Left lung (tissue), 14 donors: ENCODE measurements at places on chromosomes 1 and 21. TPM values are rescaled to one million over a fixed set of nuclear protein-coding genes. Genes with fewer than 3 reads are reported as not detected.
A peak's percentile ranks its signal among the peaks of the same experiment; 100 is the strongest.

GRCh38 chr1:3162322-3162882 lies 93.4 kb downstream of the PRDM16 start:
- DNase-seq, result no peak

Gene RIIAD1
- total RNA-seq, result 4.0 TPM

DNA sequence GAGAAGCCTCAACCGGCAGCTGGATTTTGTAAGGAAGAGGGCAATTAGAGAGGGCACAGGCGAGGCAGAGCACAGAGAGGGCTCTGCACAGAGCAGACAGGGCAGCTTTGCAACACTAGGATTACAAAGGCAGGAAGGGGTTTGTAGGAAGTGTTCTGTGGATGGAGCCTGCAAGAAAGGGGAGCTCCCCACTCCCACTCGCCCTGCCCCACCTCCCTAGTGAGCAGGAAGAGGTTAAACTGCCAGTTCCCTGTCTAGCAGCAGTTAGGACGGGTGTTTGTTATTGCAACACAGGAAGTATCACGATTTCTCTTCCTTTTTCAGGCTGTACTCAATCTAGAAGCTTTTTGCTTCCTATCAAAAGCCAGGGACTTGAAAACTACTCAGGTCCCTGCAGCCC lies 63.3 kb upstream of the LRRC8D start:
- DNase-seq, result peak; percentile 36

DNA sequence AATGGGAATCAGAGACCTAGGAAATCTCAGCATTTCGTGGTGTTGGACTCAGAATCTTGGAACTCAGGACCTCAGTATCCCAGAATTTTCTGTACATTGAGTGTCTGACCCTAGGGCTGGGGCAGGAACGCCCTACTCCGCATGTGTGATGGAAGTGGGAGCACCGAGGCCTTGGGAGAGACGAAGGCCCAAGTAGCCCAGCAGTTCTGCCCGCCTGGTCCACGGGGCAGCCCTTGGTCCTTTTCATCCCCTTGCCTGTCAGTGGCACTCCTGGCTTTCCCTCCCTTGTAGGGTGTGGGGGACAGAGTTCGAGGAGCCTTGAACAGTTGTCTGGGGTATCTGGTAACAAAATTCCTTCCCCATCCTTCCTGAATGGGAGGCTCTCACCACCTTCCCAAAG lies 10.2 kb downstream of the A3GALT2 start:
- DNase-seq, result no peak

GRCh38 chr1:222275001-222275728 lies 272.7 kb downstream of the HHIPL2 start:
- DNase-seq, result no peak

Gene CFHR1
- not detected for total RNA-seq

DNA sequence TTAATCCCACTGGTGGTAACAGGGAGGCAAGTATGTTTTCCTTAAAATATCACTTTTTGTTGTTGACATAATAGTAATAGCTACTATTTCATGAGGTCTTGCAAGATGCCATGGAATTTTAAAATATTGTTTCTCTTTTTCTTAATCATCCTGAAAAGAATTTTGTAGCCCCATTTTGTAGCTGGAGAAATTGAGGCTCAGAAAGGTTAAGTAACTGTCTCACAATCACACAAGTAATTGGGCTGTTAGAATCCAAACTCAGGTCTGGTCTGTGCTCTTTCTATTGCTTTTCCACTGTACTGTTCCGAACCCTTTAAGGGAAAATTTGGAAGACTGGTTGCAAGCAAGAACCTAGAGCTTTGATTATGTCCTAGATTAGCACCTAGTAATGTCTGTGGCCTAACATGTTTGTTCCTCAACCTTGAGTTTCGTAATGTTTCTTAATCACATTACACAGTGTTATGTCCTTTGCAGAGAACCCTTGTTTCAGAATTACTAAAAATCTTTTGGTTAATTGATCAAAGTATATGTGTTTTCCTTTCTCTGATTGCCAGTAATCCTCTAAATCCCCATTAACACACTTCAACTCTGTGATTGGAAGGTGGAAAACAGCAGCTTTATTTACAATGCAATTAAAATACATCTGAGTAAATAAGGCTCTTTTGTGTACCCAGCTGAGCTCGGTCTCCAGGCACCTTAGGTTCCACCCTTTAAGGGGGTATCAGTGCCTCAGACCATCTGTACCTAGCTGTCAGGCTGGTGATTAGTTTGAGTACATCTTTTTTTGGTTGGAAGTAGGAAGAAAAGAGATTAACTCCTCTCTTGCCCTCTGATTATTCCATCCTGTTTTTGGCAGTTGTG lies 10.4 kb downstream of the LRRC42 start:
- no peak for DNase-seq

GRCh38 chr1:231867607-231868006 lies 241.0 kb downstream of the DISC1 start:
- no peak for DNase-seq

Gene NKAIN1
- not detected for total RNA-seq

Gene SIK1
- total RNA-seq, result 61.0 TPM

Gene KRTAP12-2
- not detected for total RNA-seq

- DNase-seq, result no peak
These were observed 260.3 kb upstream of the SGIP1 start for GRCh38 chr1:66273656-66274055.

DNA sequence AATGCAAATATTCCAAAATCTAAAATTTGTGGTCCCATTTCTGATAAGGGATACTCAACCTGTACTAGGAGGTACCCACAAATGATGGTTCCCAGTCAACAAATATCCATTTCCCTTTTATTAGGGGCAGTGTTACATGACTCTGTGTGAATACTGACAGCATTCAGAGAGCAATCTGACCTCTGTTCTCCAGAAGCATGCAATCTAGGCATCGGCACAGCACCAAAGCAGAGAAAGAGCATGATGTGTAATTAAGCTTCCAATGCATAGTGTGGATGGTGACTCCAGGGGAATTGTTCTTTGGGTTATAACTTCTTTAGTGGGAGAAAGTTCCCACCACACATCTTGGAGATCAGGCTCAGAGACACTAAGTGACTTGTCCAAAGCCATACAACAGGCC lies 71.6 kb downstream of the ELAVL4 start:
- DNase-seq, result no peak

- DNase-seq, result no peak
These were observed 111.3 kb upstream of the ERG start for GRCh38 chr21:38609580-38609979.

- no peak for DNase-seq
These were observed 37.2 kb downstream of the RIMS3 start for GRCh38 chr1:40627987-40628902.

DNA sequence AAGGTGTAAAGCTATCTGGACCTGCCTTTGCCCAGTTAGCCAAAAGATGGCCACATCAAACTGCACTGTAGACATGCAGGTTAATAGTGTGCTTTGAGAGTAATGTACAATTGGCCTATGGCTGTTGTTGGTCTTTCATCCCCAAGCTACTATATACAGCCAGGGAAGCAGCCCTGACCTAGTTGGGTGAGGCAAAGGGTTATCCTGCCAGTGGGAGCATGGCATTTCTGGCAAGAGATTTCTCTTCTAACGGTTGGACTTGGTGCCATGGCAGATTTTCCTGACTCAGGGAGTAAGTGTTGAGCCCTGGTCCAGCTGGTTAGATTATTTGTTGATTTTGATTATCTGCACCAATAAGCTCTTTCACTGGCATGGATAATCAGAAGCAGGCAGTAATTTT lies 119.8 kb downstream of the SDCCAG8 start:
- no peak for DNase-seq

Gene SPATA1
- 1.3 TPM for total RNA-seq

Gene NIBAN1
- 54.3 TPM for total RNA-seq

Gene C1orf115
- 13.1 TPM for total RNA-seq

GRCh38 chr21:29230551-29231261 lies 68.0 kb upstream of the BACH1 start:
- no peak for DNase-seq

DNA sequence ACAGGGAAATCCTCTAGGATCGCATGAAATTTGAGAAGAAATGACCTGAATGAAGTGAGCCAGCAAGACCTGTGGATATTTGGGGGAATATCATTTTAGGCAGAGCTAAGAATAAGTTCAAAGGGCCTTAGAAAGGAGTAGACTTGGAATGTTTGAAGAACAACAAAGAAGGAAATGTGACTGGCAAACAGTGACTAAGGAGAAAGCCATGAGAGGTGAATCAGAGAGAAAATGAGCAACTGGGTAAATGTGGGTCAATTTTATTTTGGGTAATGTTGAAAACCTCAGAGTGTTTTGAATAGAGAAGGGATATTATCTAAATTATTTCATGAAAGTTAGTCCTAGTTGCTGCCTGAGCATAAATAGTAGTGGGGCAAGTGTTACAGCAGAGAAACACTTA lies 672.8 kb downstream of the LMO4 start:
- no peak for DNase-seq

- no peak for DNase-seq
These were observed 1.4 kb downstream of the ZNF670 start for GRCh38 chr1:247077213-247077612.

DNA sequence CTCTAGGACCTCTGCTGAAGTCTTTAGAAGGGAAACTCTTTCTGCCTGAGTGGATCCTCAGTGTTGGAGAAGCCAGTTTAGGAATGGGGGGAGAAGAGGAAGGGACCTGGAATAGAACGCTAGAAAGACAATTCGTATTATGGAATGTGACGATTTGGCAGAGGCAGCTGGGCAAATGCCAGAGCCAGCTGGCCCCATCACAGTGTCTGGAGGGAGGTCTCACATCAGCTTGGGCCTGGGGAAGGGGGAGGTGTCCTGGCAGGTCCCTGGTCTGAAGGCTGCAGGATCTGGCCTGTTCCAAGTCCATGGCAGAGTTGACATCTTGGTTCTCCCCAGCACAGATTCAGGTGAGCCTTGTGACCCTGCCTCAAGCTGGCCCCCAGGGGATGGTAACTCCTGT lies 11.3 kb downstream of the TMCC2 start:
- DNase-seq, result no peak

DNA sequence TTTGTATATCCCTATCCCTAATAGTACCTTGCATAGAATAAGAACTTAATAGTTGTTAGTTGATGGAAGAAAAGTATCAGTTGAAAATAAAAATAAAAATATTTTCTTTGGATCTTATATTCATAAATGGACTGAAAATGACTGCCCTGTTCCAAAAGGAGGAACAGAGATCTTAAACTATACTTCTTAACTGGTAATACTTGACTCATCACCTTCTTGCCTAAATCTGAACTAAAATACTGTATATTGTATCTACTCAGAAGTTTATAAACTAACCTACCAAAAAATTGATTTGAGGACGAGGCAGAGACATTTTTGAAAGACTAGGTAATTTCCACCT lies 178.8 kb downstream of the SYT2 start:
- no peak for DNase-seq

DNA sequence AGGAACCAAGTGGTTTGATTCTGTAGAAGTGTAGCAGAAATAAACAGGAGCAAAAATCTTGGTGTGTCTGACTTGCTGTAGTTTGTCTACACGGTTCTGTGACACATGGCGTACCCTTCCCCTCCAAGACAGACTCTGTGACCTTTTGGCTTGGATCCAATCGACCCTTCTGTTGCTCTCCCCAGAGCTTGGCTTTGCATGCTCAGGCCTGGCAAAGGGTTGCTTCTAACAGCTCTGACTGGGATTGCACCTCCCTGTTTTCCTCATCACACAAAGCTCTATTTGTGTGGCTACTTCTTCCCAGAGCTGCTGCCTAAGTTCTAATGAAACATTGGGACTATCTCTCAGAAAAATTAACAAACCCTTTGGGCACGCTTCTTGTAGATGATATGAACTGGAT lies 24.0 kb downstream of the NGF start:
- no peak for DNase-seq

Gene CATSPERE
- total RNA-seq, result 0.92 TPM

Gene GBP2
- 67.2 TPM for total RNA-seq

DNA sequence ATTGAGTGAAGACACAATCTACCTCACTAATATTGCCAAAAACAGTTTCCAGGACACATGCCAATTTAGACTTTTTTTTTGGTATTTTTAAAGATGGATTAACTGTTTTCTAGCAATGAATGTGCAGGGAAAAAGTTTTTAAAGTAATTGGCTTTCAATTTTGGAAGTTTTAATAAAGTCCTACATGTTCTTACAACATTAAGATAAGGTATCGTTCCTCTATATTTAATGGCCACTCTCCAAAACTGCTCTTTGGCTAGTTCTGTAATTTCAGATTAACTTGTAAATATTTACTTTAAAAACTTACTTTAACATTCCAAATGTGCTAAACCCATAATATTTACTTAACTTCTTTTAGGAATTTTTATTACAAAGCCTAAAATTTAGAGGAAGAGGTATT lies 1332.2 kb upstream of the PRMT6 start:
- DNase-seq, result no peak

Gene FHAD1
- 1.4 TPM for total RNA-seq

DNA sequence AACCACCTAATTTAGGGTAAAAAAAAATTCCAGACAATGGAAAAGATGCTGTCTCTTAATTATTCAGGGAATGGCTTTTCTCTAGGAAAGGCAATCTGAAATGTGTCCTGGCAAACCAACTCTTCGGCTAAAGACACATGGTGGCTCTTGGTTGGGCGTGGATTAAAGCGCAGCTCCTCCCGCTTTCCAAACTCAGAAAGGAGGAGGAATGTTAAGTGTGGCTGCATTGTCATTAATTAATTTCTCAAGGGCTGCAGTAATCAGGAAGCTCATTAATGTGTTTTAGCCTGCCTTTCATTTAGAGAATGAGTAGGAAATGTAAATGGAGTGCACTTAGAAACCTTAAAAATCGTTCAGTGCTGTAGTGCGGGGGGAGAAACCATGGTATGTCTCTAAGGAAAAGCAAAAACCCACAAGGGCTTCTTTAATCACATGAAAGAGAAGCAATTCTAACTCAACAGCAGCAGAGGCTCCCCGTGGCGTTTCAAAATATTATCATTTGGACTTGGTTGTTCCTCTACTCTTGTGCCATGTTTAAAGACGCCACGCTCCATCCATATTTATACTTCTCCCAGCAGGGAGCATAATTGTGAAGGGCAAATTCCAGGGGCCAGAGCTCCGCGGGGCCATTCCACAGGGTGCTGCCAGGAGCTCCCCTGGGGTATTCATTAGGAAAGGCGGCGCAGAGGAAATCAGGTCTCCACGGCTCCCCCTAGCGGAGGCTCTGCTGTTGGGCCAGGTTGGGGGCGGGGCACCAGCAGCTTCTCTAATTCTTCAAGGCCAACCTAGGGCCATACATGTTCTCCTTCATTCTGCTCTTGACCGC lies 91.9 kb upstream of the SSX2IP start:
- DNase-seq, result no peak

DNA sequence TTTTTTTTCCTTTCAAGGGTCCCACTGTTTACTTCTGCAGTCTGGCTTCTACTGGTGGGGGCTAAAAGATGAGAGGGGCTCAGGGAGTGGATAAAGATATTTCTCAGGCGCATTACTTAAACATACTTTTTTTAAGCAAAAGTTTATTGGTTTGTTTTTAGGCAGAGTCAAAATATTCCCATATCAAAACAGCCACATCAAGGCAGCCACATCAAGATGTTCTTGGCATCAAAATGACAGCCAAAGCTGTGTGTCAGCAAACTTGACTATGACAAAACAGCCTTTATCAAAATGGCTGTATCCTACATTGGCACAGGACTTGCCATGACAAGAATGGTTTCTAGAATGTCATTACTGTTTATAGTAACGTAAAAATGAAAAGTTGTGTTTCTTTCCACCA lies 22.1 kb upstream of the RASAL2 start:
- DNase-seq, result no peak
